Body of pancreas (tissue), 4 donors: ENCODE measurements at places on chromosomes 7 and 10.
A peak's percentile ranks its signal among the peaks of the same experiment; 100 is the strongest.

- H3K4me3 ChIP-seq: no peak overlapping the region
- no peaks in the 10 kb centered on the region for H3K36me3 ChIP-seq
- H3K27ac ChIP-seq: peak overlapping the region; percentile 66
- peaks cover 9% of the 10 kb centered on the region for H3K4me1 ChIP-seq
- H3K27me3 ChIP-seq: no peaks in the 10 kb centered on the region
Observed at GRCh38 chr7:98357751-98358161, 43.1 kb downstream of the BAIAP2L1 start.

DNA sequence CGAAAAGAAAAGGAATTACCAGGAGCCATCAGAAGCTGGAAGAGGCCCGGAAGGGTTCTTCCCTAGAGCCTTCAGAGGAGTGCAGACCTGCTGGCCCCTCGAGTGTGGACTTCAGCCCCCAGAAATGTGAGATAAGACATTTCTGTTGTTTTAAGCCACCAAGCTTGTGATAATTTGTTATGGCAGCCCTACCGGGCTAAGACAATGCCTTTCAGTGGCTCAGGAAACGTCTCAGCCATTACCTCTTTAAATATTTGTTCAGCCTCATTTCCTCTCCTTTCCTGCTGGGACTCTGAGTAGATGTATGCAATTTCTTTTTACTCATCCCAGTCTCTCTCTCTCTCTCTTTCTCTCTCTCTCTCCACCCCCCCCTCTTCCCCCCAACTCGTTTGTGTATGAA, 174.7 kb upstream of the GRB10 start:
- no peak overlapping the region for H3K27ac ChIP-seq
- H3K4me3 ChIP-seq: no peak overlapping the region
- no peaks in the 10 kb centered on the region for H3K27me3 ChIP-seq

DNA sequence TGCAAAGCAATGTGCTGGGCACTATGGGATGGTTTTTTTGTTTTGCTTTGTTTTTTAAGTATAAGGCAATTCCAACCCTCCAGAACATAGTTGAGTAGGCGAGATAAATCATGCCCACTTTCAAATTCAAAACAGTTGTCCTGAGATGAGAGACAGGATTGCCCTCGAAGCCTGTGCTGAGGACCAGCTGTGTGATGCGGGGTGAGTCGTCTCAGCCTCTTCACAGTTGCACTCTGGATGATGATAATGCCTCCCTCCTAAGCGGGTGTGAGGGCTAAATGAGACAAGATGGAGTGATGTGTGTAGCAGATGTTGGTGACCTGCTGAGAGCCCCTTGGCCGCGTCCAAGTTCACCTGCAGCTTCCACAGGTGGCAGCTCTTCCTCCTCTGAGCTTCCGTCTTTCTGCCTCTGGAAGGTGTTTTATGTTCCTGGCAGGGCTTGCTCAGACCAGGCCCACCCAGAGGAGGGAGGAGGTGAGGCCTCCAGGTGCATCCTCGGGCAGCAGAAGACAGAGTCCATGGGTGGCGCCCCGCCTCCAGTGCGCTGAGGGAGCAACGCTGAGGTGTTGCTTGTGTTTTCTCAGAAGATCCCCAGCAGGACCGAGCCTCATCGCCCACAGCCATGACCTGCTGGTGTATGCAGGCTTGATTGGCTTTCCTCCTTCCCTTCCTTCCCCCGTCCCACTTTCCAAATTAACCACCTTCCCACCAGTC, 30.6 kb downstream of the ECHDC3 start:
- H3K27me3 ChIP-seq: no peaks in the 10 kb centered on the region
- H3K27ac ChIP-seq: no peak overlapping the region
- no peaks in the 10 kb centered on the region for H3K4me1 ChIP-seq
- no peak overlapping the region for H3K4me3 ChIP-seq
- H3K36me3 ChIP-seq: no peaks in the 10 kb centered on the region

- no peaks in the 10 kb centered on the region for H3K36me3 ChIP-seq
- H3K27ac ChIP-seq: no peak overlapping the region
- H3K27me3 ChIP-seq: no peaks in the 10 kb centered on the region
- H3K4me3 ChIP-seq: no peak overlapping the region
- DNase-seq: no peak
Observed at GRCh38 chr7:24905996-24906770, 73.8 kb downstream of the OSBPL3 start.
